Activated T-cell treated with anti-CD3 and anti-CD28 coated beads, Interleukin-2, amount 50 U/mL, for 48 hours (primary cell): ENCODE measurements at places on chromosomes 7 and 10.

- no peak for DNase-seq
Measured at GRCh38 chr10:61016630-61017029, 72.6 kb upstream of the RHOBTB1 start.

- DNase-seq: no peak
Measured at GRCh38 chr10:19683960-19684359, 132.3 kb upstream of the PLXDC2 start.

GRCh38 chr10:95474228-95475002 lies 86.8 kb downstream of the SORBS1 start:
- no peak for DNase-seq

DNA sequence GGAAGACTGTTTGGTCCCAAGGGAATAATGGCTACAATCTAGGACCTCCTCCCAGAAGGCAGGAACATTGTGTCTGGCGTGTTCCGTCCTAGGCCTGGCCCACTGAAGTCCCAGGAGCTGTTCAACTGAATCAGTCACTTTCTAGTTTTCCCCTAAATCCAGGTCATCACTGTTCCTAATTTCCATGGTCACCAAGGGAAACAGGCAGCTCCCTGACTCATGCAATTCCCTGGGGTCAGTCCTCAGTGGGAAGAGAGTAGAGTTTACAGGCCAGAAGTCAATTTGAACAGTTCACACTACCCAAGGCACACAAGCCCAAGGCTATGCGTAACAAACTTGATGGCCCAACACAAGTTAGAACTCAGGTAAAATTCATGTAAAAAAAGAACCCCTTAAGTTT lies 44.0 kb downstream of the CREB3L2 start:
- DNase-seq: no peak

- no peak for DNase-seq
Measured at GRCh38 chr7:51501620-51502019, 185.0 kb upstream of the COBL start.

- no peak for DNase-seq
Measured at GRCh38 chr10:71134732-71135211, 77.6 kb upstream of the UNC5B start.

- no peak for DNase-seq
Measured at GRCh38 chr10:112855134-112855533, 94.9 kb upstream of the TCF7L2 start.

- no peak for DNase-seq
Measured at GRCh38 chr10:22427890-22428571, 82.7 kb downstream of the SPAG6 start.

GRCh38 chr10:80158598-80159127 lies 26.1 kb downstream of the PLAC9 start:
- no peak for DNase-seq

DNA sequence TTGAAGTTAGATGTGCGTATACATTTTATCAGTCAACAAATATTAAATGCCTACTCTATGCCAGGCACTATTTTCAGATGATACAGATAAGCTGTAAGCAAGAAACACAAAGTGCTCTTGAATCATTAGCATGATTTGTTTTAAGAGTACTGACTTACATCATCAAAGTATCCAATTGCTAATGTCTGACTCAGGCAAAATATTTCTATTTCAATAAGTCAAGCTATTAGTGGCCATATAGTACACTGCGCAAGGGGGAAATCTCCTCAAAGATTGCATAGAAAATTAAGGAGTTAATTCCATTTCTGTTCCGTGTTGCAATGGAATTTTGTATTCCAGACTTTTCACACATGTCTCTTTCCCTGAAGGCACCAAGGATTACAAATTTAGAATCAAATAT lies 46.1 kb upstream of the DNAJC1 start:
- DNase-seq: no peak

DNA sequence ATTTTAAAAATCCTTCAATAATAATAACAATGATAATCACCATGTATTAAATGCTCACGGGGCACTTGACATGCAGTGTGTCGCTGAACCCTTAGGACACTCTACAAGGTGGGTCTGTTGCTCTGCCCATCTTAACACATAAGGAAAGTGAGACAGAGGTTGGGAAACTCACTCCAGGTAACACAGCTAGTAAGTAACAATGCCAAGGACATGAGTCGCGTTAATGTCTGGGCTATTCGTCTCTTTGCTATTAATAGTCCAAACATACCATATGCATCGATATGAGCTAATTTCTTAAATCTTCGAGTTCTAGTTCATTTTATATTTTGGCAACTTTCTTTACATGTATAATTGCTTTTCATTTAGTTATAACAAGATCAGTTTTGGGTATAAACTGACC lies 79.5 kb downstream of the BEND7 start:
- no peak for DNase-seq

GRCh38 chr7:2651336-2651735 lies 19.6 kb downstream of the TTYH3 start:
- DNase-seq: no peak

DNA sequence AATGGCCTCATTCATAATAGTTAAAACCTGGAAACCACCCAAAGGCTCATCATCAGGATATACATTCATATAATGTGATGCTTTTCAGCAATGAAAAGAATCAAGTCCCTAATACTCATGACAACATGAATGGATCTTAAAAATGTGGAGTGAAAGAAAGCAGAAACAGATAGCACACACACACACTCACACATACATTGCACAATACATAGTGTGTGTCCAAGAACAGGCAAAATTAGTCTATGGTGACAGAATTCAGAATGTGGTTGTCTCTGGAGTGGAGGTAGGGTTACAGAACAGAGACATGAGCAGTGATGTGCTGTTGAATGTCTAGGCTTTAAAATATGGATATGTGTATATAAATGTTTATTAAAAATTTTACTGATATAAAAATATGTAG lies 419.9 kb upstream of the PCDH15 start:
- no peak for DNase-seq

DNA sequence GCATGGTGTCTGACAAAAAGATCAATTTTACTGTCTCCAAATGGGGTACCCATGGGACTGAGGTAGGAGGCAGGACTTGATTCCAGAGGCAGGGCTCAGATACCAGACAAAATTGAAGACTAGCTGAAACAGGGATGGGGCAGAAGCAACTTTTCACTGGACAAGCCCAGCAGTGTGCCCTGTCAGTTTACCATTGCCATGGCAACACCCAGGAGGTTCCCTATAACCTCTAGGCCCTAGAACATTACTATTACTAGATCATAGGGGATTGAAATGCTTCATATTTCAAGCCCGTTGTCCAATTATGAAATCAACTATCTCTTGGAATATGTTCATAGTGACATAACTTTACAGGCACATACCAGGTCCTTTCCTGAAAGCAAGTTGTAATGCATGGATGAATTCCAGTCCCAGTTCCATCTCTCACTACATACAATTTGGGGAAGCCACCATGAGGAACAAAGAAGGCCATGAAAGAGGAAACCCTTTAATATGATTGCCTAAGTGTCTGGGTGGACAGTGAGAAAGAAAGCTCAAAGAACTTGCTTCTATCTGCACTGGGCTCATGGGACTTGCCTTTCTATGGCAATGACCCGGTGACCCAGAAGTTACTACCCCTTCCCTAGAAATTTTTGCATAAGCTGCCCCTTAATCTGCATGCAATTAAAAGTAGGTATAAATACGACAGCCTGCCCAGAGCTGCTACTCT lies 557.9 kb downstream of the KCNMA1 start:
- DNase-seq: no peak

DNA sequence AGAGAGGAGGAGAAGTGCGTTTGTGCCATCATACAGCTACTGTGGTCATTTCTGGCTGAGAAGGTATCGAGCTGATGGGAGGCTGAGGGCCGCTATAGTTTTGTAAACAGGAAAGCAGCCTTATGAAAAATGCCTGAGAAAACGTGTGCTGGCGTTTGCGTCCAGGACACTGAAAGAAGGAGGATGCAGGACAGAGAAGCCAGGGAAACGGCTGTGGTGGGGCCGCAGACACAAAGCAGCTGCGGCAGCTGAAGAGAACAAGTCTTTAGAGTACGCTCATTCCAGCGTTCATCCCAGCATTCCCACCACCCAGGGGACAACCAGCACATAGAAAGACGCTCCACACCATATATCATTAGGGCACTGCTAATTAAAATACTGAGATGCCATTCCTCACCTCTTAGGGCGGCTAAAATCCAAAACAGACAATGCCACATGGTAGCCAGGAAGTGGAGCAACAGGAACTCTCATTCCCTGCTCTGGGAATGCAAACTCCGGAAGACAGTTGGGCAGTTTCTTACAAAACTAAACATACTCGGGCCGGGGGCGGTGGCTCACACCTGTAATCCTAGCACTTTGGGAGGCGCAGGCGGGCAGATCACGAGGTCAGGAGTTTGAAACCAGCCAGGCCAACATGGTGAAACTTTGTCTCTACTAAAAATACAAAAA lies 18.4 kb downstream of the GNA12 start:
- DNase-seq: no peak

- no peak for DNase-seq
Measured at GRCh38 chr10:97711640-97712572, 1.6 kb upstream of the MARVELD1 start.

GRCh38 chr10:116287906-116288501 lies 15.0 kb upstream of the GFRA1 start:
- DNase-seq: no peak

DNA sequence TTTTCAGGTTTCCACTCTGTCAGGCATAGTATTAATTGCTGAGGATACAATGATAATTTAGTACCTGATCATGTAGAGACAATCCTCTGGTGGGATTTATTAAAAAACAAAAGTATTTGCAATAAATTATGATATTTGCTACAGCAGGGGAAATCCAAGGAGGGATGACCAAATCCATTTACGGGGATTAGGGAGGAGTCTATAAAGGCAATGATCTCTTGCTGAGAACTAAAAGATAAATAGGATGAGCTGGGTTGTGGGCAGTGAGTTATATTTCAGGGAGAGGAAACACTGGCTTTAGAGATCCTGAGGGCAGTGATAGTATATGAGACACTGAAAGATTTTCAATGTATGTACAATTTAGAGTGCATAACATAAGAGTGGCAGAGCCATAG lies 305.5 kb downstream of the GPR37 start:
- DNase-seq: no peak

DNA sequence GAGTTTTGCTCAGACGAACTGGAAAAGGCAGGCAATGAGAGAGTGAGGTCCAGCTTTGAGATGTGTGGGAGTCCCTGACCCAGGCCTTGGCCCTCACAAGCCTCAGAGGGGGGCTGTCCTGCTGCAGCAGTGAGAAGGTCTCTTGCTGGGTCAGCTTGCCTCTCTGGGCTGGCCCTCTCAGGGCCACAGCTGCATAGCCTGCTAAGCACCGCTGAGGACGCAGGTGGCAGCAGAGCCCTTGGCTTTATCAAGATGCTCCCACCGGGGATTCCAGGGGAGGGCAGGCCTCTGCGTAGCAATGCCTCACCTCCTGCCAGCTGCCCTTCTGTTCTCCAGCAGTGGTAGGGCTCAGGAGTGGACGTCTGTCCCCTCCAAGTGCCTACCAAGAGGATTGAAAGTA lies 128.7 kb downstream of the COBL start:
- no peak for DNase-seq

DNA sequence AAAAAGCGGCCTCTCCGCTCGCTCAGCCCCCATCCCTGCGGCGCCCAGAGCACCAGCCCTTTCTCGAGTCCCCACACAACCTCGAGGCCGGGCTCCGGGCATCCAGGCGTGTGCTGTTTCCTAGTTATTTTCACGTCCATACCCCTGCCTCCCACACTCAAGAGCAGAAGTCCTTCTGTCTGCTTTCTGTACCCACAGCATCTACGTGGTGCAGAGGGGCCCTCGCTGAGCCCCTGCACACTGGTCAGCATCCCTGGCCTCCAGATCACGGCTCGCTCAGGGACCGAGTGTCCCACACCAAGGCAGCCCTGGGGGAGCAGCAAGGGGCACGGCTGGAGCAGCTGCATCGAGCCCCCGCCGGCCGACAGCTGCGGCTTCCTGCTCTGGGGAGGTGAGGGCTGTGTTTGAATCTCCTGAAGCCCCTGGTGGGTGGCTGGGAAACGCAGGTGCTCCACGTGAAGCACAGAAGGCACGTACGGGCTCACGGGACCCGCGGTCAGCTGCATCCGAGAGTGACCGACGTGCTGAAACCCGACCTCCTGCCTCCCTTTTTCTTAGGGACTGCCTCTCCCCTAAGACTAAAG lies 333.1 kb downstream of the DNAJB6 start:
- DNase-seq: no peak

GRCh38 chr7:30285067-30285535 lies 704 bp downstream of the ZNRF2 start:
- DNase-seq: peak; percentile 60

DNA sequence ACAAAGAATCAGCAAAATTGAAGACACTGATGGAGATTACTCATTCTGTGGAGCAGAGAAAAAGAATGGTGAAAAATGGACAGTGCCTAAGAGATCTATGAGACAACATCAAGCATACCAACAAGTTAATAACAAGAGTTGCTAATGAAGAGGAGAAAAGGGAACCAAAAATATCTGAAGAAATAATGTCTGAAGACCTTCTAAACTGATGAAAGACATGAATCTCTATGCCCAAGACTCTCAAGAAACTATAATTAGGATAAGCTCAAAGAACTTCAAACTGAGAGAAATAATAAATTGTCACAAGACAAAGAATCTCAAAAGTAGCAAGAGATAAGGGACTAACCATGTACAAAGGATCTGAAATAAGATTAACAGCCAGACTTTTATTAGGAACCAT lies 93.4 kb downstream of the ZNF33B start:
- no peak for DNase-seq

GRCh38 chr10:118771976-118772375 lies 17.2 kb upstream of the CACUL1 start:
- DNase-seq: no peak

DNA sequence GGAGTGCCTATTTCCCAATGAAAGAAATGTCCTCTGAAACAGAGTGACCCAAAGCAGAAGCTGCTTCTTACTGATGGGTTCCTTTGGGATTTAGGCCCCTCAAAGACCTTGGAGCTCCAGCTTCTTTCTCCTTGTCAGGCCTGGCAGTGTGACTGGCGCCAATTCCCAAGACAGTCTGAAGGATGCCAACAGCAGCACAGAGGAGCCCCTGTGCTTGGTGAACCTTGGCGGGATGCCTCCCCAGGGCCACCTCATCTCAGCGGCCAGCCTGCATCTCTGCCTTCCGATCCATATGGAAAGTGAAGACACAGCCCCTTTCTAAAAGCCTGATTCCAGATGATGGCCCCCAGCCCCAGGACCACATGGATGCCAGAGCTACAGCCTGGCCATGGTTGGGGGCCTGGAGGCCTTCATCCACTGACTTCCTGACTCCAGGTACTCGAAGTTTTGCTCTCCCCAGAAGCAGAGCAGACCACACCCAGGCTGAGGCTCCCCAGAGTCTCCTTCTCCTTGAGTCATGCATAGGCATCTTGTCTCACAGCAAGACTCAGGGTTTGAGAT lies 45.4 kb downstream of the FBXW4 start:
- DNase-seq: no peak

DNA sequence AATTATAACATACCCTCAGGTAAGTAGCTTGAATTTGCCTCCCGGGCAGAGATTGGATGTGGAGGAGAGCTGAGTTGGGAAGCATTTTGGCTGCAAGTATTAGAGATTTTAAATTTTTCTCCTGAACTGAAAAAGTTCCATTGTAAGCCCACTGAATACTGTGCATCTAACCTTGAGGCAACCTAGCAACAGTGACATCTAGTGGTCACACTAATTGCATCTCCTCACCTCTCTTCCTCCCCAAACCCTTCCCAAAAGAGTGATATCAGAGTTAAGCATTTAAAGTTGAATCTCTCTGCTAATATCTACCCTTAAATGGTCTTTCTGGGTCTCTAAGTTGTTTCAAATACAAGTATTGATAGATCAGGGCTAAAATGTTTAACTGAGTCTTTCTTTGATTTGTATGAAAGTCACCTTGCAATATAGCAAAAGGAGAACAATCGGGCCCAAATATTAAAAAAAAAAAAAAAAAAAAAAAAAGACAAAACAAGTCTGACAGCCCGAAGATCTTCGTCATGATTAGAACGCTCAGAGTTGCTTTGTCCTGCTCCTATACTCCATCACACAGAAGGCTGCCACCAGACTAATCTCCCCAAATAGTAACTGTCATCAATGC lies 40.4 kb upstream of the DLX5 start:
- no peak for DNase-seq
